GM12892 (cell line): ENCODE measurements at places on chromosomes 1 and 21.

GRCh38 chr1:184387476-184388318 lies 868 bp downstream of the C1orf21 start:
- no peak for DNase-seq

- no peak for DNase-seq
Measured at GRCh38 chr1:221718381-221719277, 23.3 kb downstream of the DUSP10 start.

- no peak for DNase-seq
Measured at GRCh38 chr1:76928522-76928921, 61.2 kb downstream of the ST6GALNAC5 start.

DNA sequence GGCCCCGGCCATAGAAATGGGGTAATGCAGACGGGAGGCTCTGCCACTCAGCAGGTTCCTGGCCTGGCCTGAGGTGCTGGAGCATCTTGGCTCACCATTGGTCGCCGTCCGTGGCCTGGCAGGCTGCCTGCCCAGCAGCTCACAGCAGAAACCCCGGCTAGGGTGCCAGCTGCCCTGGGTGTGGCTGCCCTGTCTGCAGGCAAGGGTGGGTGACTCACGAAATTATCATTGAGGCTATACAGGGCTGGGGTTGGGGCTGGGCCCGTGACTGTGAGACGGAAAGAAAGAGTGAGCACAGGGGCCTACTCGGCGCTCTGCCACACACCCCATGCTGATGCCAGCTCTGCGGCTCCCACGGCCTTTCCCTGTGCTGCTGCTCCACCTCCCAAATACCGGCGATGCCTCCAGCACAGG lies 8.0 kb upstream of the PKP1 start:
- no peak for DNase-seq

DNA sequence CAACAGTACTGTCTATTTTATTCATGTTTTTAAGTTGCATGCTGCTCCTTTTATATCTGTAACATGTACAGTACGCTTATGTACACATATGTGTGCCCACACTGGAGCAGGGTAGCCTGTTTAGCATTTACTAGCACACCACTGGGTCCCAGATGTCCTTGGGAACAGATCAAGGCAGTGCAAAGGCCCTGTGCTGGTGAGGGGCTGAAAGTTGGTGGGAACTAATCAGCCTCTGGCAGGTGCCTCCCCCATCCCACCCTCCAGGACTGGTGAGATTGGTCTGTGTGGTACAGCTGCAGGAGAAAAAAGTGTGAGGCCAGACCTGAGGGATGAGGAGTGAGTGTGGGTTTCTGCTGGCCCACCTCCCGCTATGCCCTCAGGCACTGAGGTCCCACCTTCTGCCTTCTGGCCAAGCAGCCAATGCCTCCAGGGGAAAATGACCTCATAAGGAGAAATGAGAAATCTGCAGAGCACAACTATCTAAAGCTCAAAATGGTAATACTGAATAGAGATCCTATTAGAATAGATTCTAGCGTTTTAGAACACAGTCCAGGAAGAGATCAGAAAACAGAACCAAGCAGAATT lies 58.9 kb downstream of the POFUT2 start:
- no peak for DNase-seq

GRCh38 chr1:202976633-202977032 lies 9.6 kb upstream of the CYB5R1 start:
- no peak for DNase-seq

DNA sequence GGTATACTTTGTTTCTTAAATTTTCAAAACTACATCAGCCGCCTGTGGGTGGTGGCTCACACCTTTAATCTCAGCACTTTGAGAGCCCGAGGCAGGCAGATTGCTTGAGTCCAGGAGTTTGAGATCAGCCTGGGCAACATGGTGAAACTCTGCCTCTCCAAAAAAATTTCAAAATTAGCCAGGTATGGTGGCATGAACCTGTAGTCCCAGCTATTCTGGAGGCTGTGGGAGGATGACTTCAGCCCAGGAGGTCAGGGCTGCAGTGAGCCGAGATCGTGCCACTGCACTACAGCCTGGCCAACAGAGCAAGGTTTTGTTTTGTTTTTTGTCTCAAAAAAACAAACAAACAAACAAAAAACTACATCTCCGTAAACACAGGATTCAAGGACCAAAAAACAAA lies 3.3 kb downstream of the EYA3 start:
- no peak for DNase-seq

DNA sequence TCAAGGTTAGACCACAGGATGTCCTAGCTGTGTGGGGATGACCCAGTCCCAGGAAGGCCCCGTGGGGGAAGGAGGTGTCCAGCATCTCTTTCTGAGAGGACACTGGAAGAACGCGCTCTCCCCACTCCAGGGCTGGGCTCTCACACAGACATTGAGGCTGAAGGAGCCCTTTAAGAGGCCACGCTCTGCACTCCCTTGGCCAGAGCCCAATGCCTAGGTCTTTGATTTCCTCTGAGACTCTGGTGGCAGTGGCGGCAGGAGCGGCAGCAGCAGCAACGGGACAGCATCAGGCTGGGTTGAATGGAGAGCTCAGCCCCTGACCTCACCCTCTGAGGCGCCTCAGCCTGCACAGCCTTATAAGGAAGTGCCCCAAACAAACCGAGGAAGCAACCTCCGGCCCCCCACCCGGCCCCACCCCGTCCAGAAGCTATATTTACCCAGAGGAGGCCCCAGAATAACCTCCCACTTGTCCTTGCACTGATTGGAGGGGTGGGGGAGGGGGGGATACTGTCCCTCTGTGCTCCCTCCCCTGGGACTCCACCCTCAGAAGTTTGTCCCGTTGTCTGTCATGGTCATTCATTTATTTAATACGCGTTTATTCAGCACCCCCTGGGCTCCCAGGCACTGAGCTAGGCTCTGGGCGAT lies 12.3 kb downstream of the NES start:
- peak; percentile 76 for DNase-seq

DNA sequence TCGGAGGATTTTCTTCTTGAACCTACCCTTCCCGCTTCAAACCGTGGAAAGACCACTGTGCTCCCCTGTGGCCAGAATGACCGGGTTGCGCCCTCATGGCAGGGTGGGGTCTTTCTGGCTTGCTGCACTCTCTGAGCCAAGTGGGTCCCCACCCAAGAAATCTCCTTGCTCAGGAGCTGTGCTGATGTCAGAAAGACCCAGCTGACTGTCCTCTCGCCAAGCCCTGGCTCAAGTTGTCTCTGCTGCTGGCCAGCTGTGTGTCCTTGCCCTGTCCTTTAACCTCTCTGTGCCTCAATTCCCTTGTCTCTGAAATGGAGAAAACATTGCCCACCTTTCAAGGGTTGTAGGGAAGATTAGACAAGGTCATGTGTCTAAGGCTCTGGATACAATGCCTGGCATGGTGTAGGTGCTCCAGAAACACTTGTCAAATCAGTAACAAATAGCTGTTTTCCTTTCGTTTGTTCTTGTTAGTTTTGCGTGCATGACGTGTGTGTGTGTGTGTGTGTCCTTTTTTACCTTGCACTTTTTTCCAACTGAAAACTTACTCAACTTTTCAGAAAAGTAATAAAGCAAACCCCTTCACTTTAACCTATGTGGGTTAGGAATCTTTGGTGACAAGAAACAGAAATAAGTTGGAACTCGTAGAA lies 41.1 kb upstream of the RPL11 start:
- DNase-seq, result no peak

DNA sequence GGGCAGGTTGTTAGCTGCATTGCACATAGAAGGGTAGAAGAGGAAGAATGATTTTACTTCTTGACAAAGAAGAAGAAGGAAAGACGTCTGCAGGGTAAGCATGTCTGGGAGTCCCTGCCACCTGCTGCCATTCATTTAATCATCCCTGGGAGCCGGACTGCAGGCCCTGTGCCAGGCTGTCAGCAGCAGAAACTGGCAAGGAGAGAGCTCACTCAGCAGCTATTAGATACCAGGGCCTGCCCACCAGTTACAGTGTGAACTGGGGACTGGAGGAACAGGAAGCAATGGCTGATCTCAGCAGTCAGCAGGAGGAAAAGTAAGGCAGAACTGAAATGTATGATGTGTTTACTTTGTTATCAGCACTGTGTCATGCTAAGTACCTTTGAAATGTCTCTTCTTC lies 75.7 kb upstream of the C1orf87 start:
- no peak for DNase-seq

DNA sequence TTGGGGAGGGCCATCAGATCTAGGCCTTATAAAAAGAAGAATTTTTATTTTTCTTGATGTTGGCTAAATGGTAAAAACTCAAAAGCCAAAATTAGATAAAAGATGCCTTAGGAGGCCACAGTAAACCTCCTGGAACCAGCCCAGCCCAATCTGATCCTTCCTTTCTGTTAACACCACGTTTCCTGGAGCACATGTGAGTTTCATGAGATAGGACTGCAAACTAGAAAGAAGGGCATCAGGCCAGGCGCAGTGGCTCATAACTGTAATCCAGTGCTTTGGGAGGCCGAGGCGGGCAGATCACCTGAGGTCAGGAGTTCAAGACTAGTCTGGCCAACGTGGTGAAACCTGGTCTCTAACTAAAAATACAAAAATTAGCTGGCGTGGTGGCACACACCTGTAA lies 6.7 kb downstream of the HSF2BP start:
- DNase-seq, result no peak

DNA sequence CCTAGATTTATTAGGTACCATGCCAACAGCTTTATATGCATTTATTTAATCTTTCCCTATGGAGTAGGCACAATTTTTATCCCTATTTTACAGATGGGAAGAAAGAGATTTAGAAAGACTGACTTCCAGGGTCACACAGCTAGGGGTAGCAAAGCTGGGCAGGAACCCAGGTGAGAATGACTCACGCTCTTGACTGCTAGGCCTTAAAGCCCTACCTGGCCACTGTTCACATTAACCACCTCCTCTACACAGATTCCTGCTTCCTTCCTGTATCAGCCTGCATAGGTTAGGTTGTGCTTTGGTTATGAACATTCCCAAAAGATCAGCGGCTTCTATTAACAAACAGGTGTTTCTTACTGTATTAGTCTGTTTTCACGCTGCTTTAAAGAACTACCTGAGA lies 53.2 kb downstream of the DNAJC6 start:
- DNase-seq, result no peak

- no peak for DNase-seq
Measured at GRCh38 chr1:26887125-26887524, 3.0 kb downstream of the GPN2 start.

DNA sequence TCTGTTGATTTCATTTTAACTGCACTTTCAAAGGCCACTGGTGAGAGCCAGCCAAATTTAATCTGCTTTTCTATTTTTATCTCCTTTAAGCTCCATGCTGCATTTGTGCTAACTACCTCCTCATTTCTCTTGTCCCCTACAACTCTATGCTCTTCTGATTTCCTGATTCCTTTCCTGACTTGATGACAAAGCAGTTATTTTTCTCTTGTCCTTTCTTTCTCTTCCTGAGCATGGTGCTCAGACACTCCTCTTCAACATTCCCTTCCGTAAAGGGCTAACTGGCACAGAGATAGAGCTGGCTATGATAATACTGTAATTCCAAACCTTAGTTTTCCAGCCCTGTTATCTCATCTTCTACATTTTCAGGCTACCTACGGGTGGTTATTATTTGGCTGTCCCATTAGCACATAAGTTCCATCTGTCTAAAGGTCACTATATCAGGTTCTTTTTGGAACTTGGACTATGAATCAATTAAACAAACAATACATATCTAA lies 6.8 kb upstream of the BCAS2 start:
- DNase-seq, result no peak

DNA sequence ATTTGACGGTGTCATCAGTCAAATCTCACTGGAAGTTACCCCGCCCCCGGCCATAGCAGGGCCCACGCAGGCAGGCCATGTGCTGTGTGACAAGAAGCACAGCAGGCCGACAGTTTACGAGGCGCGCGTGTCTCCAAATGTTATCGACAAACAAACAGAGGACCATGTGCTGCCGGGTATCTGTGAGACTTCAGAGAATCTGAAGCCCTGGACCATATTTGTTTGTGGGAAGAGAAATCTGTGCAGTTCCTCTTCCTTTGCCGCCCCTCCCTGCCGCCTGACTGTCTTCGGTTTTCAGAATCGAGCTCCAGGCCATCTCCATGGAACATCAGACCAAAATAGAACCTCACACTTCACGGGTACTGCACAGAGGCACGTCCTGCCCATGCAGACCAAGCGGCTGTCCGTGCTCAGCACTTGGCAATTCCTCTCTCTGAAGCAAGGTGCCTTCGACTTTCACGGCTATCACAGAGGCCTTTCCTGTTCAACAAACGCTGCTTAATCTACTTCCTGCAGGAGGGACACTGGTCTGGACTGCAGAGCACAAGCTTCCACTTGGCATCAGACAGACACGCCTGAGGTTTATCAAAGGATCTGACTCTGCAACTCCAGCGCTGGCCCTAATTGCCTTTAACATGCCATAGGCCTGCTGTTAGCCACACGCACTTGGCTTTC lies 135.7 kb upstream of the KRTAP19-8 start:
- no peak for DNase-seq

DNA sequence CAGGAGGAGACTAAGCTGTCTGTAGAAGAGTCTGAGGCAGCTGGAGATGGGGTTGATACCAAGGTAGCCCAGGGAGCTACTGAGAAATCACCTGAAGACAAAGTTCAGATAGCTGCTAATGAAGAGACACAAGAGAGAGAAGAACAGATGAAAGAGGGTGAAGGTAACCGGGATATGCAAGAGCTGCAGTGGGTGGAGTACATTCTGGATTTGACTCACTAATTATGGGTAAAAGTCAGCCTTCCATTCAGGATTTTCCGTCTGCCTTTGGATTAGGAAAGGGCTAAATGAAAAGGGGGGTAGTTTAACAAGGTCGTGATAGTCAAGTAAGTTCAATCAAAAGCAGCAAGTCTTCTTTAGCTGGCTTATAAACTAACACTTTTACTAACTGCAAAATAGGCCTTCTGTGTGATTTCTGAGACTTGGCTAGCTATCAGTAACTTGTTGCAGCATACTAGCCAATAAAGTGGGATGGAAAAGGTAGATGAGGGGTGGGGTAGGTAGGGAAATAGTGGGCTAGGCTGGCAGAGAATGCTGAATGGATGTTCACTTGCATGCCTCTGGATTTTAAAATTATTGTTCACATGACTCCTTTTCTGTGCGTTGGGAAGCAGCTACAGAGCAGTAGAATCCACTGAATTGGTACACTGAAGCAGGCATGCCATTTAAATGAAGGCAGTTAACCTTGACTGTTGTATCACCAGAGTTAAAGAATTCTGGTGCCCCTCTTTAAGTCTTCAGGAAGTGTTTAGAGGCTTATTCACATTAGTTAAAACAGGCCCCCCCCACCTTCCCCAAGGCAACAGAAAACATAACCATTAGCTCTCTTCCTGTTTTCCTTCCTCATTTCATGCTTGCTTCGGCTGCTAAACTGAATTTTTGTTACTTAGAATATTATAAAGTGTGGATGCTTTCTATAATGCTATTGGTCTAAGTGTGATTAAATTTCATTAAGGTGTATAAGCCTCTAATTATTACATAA lies 15.4 kb downstream of the CCDC17 start:
- DNase-seq, result no peak
